MG63 (cell line): ENCODE measurements at places on chromosomes 6 and 20. TPM values are rescaled to one million over a fixed set of nuclear protein-coding genes. Genes with fewer than 3 reads are reported as not detected.
A peak's percentile ranks its signal among the peaks of the same experiment; 100 is the strongest.

GRCh38 chr6:148771896-148772554, 25.2 kb downstream of the UST start:
- DNase-seq, result no peak

- no peak for DNase-seq
Observed at GRCh38 chr6:70547313-70547712, 19.4 kb upstream of the SDHAF4 start.

DNA sequence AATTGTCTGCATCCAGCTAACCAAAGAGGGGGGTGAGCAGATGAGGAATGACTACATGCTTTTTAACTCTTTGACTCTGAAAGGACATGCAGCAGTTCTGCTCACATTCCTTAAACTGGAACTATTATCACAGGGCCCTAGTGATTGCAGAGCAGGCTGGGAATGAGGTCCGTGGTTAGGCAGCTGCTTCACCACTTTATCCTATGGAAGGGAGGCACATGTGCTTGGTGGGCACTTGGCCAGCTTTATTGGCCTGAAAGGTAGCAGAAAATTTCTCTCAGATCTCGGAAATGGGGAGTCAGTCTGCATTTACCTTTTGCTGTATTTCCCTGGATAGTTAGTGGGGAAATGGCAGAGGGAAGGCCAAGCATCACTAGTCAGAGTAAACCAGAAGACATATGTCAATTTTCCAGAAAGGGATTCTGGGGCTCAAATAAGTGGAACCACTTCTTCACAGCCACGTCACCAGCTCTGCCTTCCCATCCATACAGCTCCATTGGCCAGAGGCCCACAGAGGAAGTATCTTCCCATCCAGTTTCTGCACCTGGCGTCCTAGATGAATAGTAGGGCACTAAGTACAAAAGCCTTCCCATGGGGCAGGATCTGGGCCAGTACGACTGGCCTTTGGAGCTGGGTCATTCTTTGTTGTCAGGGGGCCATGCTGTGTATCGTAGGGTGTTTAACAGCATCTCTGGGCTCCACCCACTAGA, 444.8 kb downstream of the PTPRT start:
- no peak for DNase-seq

- no peak for DNase-seq
Observed at GRCh38 chr6:47075168-47075567, 33.0 kb upstream of the ADGRF1 start.

- no peak for DNase-seq
Observed at GRCh38 chr6:37535759-37536490, 36.2 kb upstream of the CCDC167 start.

- no peak for DNase-seq
Observed at GRCh38 chr6:137970368-137970767, 103.3 kb downstream of the TNFAIP3 start.

DNA sequence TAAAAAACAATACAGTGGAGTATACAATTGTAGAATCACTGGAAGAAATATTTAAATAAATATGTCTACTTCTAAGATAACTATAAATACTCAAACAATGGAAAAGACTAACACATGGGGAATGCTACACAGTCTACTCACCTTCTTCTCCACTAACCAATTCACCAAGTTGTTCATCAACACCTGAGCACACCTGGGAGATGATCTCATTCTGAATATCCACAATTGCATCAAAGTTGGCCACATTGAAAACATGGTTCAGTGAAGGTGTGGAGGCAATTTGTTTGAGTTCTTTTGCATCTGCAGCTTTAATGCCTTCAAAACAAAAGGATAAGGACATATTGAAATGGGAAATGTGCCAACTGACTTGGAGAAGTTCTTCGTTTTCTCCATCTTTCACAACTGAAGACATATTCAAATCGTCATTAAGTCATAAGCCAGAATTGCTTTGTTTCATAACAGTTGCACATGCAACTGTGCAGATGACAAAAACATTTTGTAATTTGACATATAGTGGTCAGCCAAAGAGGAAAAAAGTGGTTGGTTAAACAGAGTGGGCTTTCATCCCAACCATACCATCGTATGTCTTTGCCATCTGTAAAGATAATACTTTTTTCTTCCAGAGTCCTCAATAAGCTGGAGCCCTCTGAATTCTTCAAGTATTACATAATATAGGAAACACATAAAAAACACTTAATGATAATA, 17.5 kb downstream of the COL12A1 start:
- DNase-seq, result no peak

DNA sequence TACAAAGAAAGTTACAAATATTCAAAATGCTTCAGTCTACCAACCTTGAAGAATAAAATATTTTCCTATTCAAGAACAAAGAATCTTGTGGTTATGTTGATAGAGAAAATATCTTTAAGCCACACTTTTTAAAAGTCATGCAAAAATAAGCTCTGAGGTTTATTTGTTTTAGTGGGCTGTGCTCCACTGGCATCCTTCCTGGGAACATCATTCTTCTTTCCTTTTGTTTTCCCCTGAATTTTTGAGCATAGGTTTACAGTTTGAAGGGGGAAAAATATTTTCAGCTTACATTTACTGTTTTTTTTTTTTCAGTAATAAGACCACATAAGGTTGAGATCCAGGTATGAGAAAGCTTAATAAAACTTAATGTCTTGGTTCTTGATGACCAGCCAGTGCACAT, 72.0 kb upstream of the BACH2 start:
- peak; percentile 48 for DNase-seq

- no peak for DNase-seq
Observed at GRCh38 chr20:15561070-15561569, 1012.1 kb downstream of the KIF16B start.

- no peak for DNase-seq
Observed at GRCh38 chr6:112085286-112086065, 1.8 kb downstream of the TUBE1 start.

- no peak for DNase-seq
Observed at GRCh38 chr20:37729909-37730308, 36.1 kb downstream of the CTNNBL1 start.

- no peak for DNase-seq
Observed at GRCh38 chr20:21105429-21106170, 558 bp downstream of the LINC00237 start.

GRCh38 chr6:116127771-116128493, 2.0 kb upstream of the COL10A1 start:
- no peak for DNase-seq

GRCh38 chr6:78810146-78810545, 57.2 kb upstream of the IRAK1BP1 start:
- DNase-seq, result peak; percentile 14

GRCh38 chr6:27187231-27188060, 60.1 kb upstream of the PRSS16 start:
- no peak for DNase-seq

- DNase-seq, result no peak
Observed at GRCh38 chr6:35602133-35602946, 86.4 kb downstream of the FKBP5 start.

DNA sequence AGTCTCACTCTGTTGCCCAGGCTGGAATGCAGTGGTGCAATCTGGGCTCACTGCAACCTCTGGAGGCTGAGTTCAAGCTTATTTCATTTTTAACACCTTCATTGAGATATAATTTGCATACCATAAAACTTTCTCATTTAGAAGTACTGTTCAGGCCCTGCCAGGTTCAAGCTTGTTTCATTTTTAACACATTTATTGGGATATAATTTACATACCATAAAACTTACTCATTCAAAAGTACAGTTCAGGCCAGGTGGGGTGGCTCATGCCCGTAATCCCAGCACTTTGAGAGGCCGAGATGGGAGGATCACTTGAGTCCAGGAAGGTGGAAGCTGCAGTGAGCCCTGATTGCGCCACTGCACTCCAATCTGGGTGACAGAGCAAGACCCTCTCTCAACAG, 5.5 kb downstream of the OR2B6 start:
- no peak for DNase-seq

GRCh38 chr6:5865506-5866031, 141.2 kb downstream of the NRN1 start:
- no peak for DNase-seq

- DNase-seq, result no peak
Observed at GRCh38 chr20:52958211-52958610, 13.9 kb upstream of the TSHZ2 start.

GRCh38 chr6:2763876-2764540, 1.2 kb upstream of the WRNIP1 start:
- no peak for DNase-seq

GRCh38 chr6:7899101-7899888, 11.3 kb downstream of the TXNDC5 start:
- DNase-seq, result no peak

DNA sequence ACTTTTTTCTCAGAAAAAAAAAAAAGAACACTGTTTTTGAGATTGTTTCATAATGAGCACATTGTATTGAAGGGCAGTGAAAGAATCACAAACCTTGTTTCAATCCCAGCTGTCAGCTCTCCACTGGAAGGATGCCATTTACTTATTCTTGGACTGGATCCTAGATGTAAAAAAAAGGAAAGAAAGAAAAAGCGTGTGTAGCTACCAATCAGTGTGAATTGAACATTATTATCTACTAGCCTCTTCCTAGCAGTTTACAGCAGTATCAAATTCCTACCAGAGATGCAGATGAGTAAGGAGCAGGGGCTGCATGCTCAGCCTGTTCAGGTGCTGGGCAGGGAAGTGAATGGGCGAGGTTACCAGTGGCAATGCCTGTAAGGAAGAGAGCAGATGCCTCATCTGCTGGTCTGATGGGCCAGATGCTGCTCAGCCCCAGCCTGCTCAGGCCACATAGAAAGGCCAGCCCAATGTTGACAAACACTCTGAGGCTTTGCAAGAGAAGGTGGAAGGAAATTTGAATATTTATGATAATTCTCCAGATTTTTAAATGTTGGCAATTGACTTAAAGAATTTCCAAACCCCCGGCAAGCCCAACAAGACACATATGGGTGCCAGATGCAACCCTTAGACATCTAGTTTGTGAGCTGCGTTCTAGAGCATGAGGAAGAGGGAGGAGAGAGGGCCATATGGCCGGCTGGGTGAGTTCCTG, 189.5 kb downstream of the IBTK start:
- DNase-seq, result no peak

- peak; percentile 78 for DNase-seq
Observed at GRCh38 chr6:140956571-140957369, 1176.0 kb upstream of the GJE1 start.

- no peak for DNase-seq
Observed at GRCh38 chr20:23096986-23097520, 10.9 kb upstream of the CD93 start.

- no peak for DNase-seq
Observed at GRCh38 chr6:107653861-107654394, 164.0 kb downstream of the SOBP start.

TRERF1 gene
- 2.1 TPM in 2 replicates for total RNA-seq

C6orf132 gene
- 0.07 and 0.17 TPM in 2 replicates for total RNA-seq

GNAS-AS1 gene
- 1.1 and 1.7 TPM in 2 replicates for total RNA-seq

HLA-DRA gene
- total RNA-seq, result not detected in 2 replicates

SLC17A4 gene
- total RNA-seq, result not detected in 2 replicates

BTNL2 gene
- total RNA-seq, result not detected in 2 replicates

OTOR gene
- not detected in 2 replicates for total RNA-seq

ARHGAP40 gene
- not detected in 2 replicates for total RNA-seq

BPI gene
- not detected in 2 replicates for total RNA-seq

POPDC3 gene
- 1.8 and 2.2 TPM in 2 replicates for total RNA-seq

SLC22A7 gene
- not detected in 2 replicates for total RNA-seq

FKBP1C gene
- total RNA-seq, result 0.92 TPM in 1 of 2 replicates, not detected in the other

ABRACL gene
- 25.9 and 38.0 TPM in 2 replicates for total RNA-seq

MAP7 gene
- not detected in 2 replicates for total RNA-seq

DDO gene
- total RNA-seq, result 0.22 and 0.89 TPM in 2 replicates

ADGRG6 gene
- 0.64 and 0.99 TPM in 2 replicates for total RNA-seq
